ENCODE measurements at places on chromosomes 2 and 18.

- DNase-seq, result no peak
These were observed 71.4 kb upstream of the LAPTM4A start for GRCh38 chr2:20122864-20123263.

DNA sequence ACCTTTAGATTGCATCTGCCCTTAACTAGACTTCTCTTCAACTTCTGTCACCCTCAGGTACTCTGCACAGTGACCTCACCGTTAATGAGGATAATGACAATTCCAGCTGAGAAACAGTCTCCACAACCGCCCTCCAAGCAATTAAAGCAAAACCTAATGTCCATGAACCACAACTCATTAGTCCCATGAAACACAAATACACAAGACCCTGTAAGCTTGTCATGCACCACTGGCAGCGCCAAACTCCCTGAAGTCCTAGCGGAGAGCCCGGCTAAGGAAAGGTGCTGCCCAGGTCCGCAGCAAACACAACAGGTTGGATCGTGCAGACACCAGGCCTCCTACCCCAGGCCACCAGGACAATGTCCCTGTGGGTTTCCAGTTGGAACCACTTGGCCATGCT, 7.4 kb downstream of the SMAD7 start:
- no peak for DNase-seq

DNA sequence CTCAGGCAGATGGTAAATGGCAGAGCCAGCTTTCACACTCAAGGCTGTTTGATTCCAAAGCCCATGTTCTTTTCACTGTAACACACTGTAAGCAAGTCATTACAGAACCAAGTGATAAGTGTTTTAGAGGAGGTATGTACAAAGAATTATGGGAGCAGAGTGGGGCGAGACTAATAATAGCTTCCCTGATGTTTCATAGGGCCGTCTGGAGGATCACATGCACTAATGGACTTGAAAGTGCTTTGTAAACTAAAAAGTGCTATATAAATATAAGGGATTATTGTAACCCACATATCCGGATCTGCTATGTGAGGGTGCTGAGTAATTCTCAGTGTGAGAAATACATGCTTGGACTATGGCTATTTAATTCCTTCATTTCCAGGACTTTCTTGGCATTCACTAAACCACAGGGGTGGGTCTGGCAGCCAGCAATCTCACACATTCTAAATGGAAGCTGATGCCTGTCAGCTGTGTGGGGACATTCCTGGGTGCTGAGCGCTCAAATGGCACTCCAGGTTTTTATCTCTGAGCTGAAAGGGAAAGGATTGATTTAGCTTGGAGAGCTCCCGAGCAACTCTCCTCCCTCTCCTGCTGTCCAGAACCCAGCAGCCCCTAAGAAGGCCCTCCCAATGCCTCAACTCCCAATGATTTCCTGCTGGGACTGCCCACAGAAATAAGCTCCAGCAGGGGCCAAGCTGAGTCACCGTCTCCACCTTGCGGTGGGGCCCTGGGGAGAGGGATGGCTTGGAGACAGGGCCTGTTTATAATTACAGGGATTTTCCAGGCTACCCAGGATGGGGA, 222.8 kb downstream of the SOX11 start:
- DNase-seq, result no peak

DNA sequence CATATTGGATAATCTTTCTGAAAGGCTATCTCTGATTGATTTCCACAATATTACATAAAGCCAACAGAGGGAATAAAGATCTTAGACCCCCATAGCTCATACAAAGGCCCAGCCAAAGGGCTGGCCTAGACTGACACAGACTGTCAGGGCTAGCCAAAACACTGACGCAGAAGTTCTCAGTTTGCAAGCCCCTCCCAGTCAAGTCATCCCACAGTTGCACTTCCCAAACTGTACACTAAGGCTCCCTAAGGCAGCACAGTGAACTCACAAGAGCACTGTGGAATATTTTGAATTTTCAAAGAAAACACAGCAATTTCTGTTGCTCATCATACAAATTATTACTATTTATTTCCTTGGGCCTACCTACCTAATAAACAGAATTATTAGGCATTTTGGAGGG, 244.9 kb downstream of the SP3 start:
- no peak for DNase-seq

DNA sequence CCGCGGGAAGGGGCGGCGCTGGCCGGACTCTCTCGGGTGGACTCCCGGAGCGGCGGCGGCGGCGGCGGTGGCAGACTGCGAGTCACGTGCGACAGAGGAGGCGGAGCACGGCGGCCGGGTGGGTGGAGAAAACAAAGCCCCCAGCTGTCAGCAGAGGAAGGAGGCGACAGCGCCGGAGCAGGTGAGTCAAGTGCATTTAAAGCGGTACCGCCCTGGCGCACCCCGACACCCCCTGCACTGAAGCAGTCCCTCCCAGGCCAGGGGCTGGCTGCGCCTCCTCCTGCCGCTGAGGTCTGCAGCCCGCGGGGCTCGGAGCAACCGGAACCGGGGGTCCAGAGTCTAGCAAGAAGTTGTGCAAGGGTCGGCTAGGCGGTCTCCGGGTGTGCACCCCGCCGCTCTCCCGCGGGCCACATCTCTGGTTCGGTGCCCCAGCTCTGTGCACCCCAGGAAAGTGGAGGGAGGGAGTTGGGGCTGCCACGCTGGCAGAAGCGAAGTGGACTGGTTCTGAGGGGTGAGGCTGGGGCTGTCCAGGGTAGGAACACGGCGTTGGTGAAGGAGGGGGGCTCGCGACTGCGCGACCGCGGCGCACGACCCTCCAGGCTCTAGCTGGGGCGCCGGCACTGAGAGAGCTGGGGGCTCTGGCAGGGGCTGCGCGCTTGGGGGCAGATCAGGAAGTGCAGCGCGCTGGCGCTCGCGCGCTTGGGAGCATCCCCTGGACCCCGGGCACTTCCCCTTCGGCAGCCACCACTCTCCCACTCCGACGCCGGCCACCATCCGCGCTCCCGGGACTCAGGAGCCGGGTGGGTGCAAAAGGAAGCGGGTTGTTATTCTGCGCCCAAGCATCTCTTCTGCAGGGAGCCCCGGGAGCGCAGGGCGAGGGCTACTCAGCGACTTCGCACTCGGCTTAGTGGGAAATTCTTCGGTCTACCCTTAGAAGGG, 64.0 kb upstream of the MAPRE2 start:
- DNase-seq, result peak; percentile 80

GRCh38 chr18:31409276-31409675, 32.7 kb downstream of the DSG4 start:
- no peak for DNase-seq

DNA sequence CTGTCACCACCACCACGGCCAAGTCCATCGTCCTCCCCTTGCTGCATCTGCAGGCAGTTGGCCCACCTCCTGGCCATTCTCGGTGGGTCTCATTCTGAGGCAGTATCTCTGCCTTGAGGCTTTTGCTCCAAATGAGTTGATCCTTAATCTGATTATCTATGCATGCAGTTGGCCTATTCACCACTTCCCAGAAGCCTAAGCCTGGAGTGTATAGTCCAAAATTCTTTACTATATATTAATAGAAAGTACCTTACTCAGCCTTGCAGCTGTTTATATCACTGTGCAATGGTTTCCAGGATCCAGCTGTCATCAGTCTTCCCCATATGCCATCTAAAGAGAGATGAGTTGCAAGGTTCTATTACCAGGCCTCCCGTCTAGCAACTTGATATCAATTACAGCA, 292.4 kb downstream of the SS18 start:
- DNase-seq, result no peak

GRCh38 chr18:76691800-76692199, 130.6 kb upstream of the ZNF236 start:
- DNase-seq, result no peak

DNA sequence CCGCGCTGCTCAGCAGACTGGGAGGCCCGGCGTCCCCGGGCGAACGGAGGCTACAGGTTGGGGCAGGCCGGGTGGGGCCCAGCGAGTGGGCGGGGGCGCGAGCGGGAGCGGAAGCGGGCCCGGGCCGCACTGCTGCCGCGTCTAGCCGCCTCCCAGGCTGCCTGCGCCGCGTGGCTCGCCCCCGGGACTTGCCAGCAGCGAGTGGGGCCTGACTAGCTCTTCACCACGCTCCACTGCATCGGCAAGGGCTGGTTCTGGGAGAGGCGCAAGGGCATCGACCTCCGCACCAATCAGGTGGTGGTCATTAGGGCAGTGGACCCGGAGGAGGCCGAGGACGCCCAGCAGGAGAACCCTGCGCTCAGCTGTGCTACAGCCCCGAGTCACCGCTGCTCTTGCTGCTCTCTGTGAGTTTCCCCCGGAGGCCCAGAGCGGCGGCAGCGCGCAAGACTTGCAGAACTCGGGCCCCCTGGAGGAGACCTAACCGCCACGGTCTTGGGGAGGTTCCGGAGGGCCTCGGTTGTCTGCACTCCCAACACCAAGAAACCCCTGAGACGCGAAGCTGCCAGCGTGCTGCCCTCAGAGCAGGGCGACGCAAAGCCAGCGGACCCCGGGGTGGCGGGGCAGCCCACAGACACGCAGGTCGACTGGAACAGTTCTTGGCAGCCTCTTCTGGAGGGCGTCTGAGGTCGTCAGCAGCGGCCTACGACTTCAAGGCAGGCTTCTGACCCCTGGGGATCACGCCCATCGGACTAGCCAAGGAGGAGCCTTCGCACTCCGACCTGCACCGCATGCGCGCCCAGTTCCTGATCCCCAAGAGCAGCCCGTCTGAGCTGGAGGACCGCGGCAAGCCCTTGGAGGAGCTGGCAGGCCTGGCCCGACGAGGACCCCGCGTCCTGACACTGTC, 27.2 kb upstream of the PTPN2 start:
- DNase-seq, result no peak

DNA sequence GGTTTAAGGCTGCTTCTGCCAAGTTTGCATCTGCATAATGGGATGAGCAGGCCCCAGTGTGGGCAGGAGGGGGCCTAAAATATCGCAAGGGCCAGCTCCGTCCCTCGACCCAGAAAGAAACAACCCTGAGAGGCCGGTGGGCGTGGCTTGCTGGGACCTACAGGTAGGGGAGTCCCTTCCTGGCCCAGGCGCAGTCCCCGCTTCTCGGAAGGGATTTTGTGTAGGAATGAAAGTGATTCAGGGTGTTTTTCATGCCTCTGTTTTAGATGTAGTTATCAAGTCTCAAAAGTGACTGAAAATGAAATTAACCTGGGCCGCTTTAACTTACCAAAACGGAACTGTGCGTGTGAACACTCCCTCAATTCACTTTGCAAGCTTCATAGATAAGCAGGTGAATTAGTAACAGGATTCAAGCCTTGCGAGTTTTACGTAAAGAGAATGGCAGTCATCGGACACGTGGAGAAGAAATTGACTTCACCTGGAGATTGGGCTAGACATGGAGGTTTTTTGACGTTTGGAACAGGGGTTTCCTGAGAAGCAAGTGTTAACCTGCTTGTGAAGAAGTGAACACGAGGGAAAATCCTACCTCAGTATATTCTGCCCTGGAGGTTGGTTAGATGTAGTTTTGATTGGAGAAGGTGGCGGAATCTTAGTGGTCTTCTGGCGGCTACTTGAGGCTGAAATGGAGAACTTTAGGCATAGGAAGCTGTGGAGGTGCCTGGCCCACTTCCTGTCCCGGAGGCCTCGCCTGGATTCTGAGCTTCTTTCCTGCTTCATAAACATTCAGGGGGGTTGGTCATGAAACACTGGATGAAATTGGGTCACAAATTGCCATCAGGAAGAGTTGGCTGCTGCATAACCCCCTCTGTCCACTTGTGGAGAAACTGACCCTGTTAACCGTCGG, 1.7 kb downstream of the NCK2 start:
- no peak for DNase-seq

DNA sequence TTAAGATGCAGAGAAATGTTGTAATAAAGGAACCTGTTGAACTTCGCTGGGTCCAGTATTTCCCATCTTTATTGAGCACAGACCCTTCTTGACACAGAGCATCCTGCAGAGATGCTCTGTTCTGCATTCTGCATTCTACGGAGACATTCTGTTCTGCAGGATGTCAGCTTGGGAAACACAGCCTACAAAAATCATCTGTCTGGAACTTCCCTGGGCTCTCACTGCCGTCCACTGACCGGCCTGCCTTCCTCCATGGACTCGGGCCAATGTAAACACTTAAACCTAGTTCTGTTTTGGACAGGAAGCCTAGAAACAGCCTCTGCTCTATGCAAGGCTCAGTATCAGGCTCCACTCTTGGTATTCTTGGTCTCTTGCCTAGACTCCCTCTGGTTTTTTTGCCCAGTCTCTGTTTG, 90.0 kb upstream of the PPP1CB start:
- DNase-seq, result peak; percentile 14

DNA sequence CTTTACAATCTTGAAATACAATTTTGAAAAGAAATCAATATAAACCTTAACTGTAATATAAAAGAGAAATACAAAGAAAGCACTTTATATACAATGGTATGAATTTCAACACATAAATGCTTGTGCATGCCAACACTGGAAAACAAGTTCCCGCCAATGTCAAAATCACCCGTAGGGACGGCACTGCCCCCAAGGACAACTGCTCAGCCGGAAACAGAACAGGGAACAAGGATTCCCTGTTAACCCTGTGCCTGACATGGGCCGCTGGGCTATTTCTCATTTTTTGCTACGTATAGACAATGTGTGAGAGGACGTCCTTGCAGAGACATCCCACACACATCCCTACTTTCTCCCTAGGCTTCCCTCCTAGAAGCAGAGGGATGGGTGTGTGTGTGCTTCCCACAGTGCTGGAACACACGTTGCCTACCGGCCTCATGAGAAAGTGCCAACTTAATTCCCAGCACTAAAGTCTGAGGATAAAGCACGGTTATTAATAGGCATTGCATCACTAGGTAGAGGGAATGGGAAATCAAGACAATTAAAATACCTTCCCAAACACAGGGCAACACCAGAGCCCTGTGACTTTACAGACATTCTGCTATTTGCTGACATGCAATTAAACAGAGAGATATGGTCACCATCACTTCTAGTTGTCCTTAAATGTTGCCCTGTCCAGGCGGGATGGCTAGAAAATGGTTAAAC, 14.4 kb downstream of the AFG3L2 start:
- DNase-seq, result no peak

- DNase-seq, result no peak
These were observed 963.0 kb downstream of the SLC4A3 start for GRCh38 chr2:220590476-220590875.

GRCh38 chr2:161484061-161484460, 68.0 kb downstream of the TBR1 start:
- DNase-seq, result no peak

- DNase-seq, result no peak
These were observed 16.4 kb downstream of the SLC66A2 start for GRCh38 chr18:79935098-79935480.

DNA sequence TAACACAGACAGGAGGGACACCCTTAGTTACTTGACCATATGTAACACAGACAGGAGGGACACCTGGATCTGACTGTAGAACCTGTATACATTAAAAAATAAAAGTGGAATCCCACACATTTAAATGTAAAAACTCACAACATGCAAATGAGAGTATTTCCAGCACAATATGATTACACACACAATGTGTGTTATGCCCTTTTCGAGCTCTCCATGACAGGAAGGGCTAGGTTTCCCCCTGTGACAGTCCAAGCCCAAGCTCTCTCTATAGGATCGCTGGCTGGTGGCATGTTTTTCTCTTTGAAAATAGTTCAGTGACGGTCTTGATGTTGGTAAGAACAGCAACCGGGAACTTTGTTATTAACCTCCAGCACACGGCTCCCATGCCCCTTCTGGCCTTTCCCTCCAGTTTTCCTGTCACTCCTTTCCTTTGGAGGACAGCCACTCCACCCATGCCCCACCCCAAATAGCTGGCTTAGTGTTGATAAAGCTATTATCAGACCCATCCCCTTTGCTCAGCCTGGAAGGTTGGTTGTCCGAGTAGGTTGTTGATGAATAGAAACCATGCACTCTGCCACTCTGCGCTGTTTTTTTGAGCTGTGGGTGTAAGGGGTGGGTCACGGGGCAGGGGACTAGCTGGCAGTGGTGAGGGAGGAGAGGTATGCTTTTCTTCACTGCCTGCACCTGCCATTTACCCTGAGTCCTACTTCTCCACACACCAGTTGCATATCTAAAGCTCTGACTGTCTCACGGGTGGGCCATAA, 2.7 kb downstream of the RASGRP3 start:
- DNase-seq, result no peak

- no peak for DNase-seq
These were observed 179.6 kb downstream of the SATB2 start for GRCh38 chr2:199278099-199278498.
